CD4-positive, alpha-beta T cell treated with Interleukin-15 for 1 hour (primary cell): ENCODE measurements at places on chromosomes 7 and 10.
A peak's percentile ranks its signal among the peaks of the same experiment; 100 is the strongest.

- DNase-seq, result peak; percentile 55
Measured at GRCh38 chr7:142557971-142558582, 191.2 kb upstream of the PRSS1 start.

DNA sequence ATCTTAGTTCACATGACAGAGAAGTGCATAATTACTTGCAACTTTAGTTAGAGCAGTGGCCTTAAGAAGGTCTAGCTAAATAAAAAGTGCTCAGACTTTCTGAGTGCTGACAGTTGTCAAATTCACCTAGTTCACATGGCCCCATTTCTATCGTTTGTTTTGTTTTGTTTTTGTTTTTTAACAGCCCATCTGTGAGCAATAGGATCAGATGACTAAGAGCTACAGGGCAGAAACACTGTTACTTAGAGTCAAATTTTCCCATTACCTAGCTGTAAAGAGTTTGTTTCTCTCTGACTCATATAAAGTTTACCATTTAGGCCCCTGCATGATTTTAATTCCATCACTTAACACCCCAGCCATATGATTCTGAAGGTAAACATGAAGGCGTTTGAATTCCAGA is 18.8 kb downstream of the CAV1 start:
- no peak for DNase-seq

DNA sequence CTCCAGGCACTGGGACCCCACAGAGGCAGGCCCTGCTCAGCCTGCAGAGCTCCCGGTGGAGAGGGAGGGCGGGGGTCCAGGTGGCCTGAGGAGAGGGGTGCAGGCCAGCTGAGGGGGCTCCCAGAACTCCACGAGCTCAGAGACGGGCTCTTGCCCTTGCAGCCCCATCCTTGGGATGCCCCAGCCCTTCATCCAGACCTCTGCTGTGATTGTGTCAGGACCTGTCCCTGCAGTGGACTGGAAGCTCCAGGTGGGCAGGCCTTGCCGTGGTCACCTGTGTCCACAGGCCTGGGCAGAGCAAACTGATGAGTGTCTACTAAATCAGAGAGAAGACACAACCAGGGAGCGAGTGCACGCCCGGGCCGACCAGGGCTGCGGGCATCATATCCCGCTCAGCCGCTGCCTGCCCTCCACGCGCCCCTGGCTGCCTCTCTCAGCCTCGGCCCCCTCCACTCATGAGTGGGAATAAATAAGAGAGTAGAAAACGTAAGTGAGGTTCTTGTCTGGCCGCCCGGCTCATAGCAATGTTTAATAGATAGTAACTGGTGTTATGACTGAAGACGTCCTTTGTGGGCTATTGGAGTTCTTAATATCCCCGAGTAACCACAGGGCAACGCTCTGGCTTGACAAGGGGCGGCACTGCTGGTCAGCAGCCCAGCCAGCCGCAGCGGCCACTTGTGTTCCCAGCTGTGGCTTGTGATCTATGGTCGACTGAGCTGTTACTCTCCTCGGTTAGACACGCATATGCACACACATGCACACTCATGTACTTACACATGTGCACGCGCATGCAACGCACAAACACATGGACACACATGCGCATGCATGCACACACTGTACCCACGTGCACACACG is 105.6 kb downstream of the LHPP start:
- no peak for DNase-seq

- DNase-seq, result no peak
Measured at GRCh38 chr7:16923019-16923418, 41.2 kb upstream of the AGR3 start.

- no peak for DNase-seq
Measured at GRCh38 chr7:92808006-92808405, 28.4 kb downstream of the CDK6 start.

DNA sequence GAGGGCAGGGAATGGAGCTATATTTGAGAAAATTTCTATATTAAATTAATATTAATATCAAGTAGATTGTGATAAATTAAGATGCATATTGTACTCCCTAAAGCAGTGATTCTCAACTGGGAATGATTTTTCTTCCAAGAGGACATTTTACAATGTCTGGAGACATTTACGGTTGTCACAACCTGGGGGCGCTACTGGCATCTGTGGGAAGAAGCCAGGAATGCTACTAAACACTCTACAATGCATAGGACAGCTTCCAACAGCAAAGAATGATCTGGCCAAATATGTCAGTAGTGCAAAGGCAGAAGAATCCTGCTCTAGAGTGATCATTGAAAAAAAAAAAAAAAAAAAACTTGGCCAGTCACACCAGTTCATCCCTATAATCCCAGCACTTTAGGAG is 100.0 kb downstream of the LSM5 start:
- no peak for DNase-seq

GRCh38 chr10:101071885-101072433 is 10.2 kb downstream of the KAZALD1 start:
- no peak for DNase-seq

DNA sequence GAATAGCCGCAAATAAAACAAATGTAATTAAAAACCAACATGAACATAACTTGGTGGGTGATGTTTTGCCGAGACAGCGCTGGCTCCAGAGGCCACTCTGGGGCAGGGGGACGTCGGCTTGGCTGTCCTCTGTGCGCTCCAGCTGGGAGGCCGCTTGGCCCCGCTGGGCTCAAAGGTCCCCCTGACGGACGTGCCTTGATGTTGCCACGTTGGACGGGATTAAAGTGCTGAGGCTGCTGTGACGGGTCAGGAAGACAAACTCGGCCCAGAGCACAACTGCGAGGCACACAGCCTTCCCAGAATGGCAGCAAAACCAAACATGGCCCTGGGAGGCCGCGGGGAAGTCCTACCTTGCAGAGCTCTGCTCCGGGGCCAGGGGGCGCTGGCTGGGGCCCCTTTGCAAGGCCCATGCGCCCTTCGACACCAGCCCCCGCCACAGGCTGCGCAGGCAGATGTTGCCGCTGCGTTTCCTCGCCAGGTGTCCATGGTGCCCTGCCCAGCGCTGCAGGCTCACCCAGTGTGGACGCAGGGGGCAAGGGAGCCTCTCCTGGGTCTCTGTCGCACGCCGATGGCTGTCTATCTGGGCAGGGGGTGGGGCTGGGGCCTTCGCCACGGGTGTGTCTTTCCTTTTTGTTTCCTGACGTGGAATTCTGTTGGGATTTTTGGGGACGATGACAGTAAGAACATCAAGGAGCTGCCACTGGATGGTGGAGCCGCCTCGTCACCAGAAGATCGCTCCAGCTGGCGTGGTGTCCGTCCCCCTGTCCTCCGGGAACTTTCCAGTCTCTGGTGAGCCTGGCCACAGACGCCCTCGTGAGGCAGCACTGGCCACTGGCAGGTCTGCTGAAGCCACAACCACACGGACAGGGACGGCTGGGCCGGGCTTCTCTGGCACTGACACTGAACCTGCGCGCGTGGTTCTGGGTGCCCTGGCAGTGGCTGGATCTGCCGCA is 99.6 kb upstream of the DIP2C start:
- DNase-seq, result no peak
